PC-3 (cell line): ENCODE measurements at places on chromosomes 1 and 21. TPM values are rescaled to one million over a fixed set of nuclear protein-coding genes. Genes with fewer than 3 reads are reported as not detected.
A peak's percentile ranks its signal among the peaks of the same experiment; 100 is the strongest.

The KRTAP10-4 gene
- total RNA-seq, result not detected in 2 replicates

The ARTN gene
- 35.5 and 36.0 TPM in 2 replicates for total RNA-seq

The FCER1A gene
- not detected in 2 replicates for total RNA-seq

- no peak for DNase-seq
Observed at GRCh38 chr1:71572038-71572437, 491.2 kb upstream of the ZRANB2 start.

GRCh38 chr1:118132000-118132399, 53.0 kb downstream of the SPAG17 start:
- no peak for DNase-seq

DNA sequence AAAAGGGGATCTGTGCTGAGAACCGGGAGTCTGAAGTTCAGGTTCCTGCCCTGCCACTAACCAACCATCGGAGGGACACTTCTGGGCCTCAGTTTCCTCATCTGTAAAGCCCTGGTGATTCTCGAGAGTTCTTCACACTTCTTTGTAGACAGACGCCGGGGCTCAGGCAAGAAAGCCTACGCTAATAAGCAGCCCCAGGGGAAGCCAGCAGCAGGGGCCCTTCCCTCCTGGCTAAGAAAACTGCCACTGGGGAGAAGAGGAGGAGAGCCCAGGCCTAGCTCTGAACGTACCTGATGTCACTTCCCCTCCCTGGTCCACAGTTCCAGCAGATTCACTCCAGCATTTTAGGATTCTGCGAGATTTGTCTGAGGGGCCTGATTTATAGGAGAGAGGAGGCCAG, 76.0 kb downstream of the CAMK2N1 start:
- DNase-seq, result no peak

- DNase-seq, result no peak
Observed at GRCh38 chr1:29563571-29563970, 327.2 kb downstream of the PTPRU start.

DNA sequence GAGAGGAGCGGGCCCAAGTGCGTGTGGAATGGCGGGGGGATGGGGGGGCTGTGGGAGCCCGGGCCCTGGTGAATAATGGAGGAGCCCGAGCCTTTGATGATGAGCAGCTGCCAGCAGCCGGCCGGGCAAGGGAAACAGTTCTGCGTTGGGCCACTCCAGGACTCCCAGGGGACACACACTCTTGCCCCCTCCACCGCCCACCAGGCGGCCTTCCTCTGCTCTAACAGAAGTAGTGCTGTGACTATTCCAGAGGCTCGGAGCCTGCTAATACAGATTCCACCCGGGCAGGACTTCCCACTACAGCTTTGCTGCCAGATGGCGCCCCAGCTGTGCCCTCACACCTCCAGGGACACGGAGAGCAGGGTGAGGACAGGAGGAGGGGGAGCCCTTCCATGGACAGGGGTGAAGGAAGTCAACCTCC, 48.2 kb upstream of the LRP8 start:
- DNase-seq, result no peak

DNA sequence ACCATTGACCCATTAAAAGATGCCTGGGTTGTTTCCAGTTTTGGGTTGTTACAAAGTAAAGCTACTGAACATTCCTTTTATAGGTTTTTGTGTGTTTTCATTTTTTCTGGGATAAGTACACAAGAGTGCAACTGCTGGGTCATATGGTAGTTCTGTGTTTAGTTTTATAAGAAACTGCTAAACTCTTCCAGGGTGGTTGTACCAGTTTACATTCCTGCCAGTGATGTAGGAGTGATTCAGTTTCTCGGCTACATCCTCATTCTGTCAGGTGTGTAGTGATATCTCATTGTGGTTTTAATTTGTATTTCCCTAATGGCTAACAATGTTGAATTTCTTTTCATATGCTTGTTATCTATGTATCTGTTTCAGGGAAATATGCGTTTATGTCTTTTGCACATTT, 58.5 kb upstream of the DNAJC6 start:
- peak; percentile 56 for DNase-seq

DNA sequence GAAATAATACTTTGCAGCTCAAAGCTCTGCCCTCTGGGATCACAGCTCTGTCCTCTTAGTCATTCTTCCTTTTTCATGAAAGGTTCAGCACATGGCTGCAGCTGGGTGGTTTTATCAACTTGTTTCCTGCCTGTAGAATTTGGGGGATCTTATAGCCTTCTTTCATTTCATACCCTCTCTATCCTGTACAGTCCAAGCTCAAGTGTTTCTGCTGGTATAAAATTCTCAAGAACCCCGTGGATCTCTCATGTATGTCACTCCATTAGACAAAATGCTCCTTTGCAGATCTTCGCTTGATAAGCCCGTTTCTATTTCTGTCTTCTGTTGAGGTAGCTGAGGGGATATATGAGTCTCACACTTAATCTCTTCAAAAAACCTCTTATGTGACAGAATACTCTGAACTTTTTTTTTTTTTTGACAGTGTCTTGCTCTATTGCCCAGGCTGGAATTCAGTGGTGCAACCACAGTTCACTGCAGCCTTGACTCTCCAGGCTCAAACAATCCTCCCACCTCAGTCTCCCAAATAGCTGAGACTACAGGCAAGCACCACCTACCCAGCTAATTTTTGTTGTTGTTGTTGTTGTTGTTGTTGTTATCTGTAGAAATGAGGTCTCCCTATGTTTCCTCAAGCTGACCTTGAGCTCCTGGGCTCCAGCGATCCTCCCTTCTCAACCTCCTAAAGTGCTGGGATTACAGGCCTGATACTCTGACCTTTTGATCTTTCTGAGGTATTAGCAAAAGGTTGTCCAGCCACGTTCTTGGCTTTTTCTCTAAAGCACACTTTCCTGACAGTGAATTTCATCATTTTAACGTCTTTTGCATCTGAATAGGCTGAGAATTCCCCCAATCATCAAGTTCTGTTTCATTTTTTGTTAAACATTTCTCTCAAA, 24.6 kb upstream of the COL9A2 start:
- no peak for DNase-seq

- no peak for DNase-seq
Observed at GRCh38 chr21:41326414-41327080, 9.9 kb downstream of the FAM3B start.

GRCh38 chr21:25907573-25908275, 173.0 kb downstream of the GABPA start:
- no peak for DNase-seq

GRCh38 chr21:31538816-31539215, 120.7 kb upstream of the SOD1 start:
- no peak for DNase-seq
